Nucleus accumbens (tissue), 56 donors: ENCODE measurements at places on chromosomes 7 and 10.

DNA sequence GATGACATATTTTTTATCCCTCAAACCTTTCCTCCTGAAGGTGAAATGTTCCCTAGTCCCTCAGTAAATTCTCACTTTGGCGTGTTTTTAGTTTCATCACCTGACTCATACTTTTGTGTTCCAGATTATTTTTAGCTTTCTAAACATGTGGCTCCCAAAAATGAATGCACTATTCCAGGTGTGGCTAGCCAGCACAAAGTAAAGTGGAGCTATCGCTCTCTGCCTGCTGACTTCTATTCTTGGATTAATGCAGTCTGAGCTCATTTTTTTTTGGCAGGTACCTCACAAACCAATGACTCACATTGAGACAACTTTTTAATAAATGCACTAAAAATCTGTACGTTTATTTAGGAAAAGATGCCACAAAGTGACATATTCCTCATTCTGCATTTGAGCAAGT is 58.8 kb upstream of the LANCL2 start:
- DNase-seq: no peak

DNA sequence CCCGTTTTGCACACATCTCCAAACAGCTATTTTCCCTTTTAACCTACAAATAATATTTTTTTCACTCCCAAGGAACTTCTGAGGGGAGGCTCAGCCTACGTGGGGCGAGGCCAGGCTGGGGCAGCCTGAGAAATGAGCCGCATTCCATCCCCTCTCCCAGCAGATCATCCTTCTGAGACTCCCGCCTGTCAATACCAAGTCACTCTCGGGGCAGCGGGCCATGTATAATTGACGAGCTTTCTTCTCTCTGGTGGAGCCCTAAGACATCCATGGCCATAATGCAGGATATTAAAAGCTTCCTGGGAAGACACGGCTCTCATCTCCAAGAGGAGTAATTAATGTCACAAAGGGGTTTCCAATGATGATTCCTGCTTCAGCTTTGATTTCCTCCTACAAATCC is 37.8 kb upstream of the CHST15 start:
- no peak for DNase-seq

DNA sequence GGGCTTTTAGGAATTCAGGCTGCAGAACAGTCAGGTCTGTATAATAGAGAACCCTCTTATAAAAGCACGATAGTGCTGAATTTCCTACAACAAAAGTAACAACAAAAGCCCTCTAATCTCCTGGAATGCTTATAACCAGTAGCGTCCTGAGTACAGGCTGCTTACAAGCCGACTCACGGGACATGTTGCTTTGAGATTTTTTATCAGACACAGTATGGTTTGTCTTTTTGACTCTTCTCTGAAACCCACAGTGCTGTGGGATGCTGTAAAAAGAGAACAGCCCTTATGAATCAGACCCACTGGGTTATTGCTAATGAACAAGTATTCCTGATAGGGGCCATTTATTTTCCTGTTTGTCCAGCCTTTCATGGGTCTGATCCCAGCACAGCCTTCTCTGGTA is 59.4 kb downstream of the PLPP4 start:
- no peak for DNase-seq

- no peak for DNase-seq
Measured at GRCh38 chr10:77516575-77516974, 121.0 kb downstream of the KCNMA1 start.

DNA sequence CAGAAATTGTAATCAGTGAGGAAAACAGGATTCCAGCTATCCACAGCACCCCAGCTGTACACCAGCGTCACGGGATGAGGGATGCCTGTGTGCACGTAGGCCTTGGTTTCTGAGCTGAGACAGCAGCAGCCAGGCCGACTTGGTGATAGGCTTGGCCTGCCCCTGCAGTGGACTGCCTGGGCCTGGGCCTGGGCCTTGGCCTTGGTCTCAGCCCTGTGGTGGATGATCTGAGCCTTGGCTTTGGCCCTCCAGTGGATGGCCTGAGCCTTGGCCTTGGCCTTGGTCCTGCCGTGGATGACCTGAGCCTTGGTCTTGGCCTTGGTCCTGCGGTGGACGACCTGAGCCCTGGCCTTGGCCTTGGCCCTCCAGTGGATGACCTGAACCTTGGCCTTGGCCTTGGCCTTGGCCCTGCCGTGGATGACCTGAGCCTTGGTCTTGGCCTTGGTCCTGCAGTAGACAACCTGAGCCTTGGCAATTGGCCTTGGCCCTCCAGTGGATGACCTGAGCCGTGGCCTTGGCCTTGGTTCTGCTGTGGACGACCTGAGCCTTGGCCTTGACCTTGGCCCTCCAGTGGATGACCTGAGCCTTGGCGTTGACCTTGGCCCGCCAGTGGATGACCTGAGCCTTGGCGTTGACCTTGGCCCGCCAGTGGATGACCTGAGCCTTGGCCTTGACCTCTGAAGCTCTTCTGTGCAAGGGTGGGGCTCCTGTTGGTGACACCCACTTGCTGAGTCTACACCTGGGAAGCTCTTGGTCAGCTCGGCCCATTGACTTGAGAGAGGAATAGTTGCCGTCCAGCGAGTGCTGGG is 93.8 kb downstream of the CUX1 start:
- DNase-seq: no peak

DNA sequence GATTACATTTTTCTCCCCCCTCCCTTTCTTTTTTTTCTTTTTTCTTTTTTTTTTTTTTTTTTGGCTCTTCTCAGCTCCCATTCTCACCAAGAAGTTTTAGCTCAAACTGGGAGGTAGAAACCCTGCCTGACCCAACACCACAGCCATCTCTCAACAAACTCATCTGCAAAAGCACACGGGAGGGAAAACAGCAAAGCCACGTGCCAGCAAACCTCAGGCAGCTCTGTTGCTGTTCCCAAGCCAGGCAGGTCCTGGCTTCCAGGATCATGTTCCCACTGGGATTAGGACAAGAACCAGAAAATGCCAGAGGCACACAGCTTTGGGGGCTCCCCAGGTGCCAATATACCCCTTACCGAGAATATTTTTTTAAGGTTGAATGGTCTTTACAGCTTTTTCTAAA is 56.7 kb downstream of the ITIH5 start:
- DNase-seq: no peak

DNA sequence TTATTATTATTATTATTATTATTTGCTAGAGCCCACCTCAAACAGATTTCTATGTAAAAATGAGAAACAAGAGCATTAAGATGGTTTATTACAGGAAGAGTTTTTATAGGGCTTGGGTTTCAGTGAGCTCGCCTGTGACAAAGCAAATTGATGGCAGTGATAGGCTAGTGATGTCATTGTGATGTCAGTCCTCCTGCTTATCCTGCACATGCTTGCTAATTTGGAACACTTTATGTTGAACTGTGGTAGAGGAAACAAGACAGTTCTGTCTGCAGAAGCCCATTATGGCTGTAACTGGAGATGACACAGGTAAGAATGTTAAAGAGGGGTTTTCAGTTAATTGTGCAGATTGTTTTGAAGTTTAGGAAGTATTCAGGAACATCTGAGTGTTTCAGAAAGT is 68.3 kb downstream of the CREM start:
- no peak for DNase-seq

DNA sequence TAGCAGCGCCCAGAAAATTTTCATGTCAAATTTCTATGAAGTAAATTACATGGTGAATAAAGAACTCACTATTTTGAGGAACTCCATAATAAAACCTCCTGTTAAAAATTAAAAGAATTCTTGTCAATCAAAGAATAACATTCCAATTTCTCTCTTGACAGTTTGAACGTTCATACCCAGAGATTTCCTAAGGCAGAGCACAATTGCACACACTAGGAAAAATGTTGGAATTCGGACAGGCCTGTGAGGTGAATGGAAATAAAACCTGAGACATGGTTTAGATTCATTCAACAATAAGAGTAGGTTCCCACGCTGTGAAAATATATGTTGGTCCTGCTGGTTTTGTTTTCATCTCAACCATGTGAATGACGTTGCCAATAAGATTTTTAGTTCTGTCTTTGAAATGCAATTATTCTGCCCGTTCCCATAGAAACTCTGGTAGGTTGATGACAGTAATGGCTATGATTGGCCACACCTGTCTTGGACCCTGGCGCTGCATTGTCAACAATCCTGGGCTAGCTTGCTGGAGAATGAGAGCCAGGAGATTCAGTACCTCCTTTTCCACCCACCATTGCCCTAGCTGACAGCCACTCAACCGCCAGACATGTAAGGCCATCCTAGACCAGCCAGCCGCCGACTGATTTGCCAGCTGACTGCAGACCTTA is 43.3 kb upstream of the RAPGEF5 start:
- DNase-seq: no peak

DNA sequence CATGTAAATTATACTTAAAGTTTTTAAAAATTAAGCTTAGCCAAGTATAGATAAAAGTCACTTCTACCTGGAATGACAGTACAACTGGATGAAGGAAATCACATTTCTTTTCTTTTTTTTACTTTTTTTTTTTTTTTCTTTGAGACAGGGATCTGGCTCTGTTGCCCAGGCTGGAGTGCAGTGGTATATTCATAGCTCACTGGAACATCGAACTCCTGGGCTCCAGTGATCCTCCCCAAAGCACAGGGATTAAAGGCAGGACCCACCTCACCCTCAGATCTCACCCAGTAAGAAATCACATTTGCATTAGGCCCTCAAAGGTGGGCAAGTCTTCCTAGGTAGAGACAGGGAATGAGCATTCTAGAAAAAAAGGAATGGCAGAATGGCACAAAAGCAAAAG is 69.5 kb upstream of the C1GALT1 start:
- DNase-seq: no peak

- no peak for DNase-seq
Measured at GRCh38 chr10:1679821-1680650, 57.3 kb downstream of the ADARB2 start.

GRCh38 chr7:122515404-122515803 is 183.5 kb downstream of the RNF133 start:
- DNase-seq: no peak

DNA sequence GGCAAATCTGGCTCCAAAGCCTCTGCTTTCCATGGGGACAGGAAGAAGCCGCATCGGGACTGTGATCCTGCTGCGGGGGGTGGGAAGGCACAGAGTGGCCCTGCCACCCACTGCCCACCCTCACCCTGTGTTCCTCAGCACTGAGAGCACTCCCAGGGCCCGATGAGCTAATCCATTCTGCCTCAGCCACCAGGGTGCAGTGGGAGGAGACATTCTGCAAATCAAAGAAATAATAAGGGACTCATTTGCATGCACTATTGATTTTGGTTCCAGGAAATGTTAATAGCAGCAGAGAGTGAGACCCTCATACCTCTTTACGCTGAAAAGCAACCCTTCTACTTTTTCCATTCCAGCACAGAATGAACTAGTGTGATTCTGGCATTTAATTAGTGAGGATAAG is 572.8 kb downstream of the INHBA start:
- DNase-seq: peak; percentile 23

DNA sequence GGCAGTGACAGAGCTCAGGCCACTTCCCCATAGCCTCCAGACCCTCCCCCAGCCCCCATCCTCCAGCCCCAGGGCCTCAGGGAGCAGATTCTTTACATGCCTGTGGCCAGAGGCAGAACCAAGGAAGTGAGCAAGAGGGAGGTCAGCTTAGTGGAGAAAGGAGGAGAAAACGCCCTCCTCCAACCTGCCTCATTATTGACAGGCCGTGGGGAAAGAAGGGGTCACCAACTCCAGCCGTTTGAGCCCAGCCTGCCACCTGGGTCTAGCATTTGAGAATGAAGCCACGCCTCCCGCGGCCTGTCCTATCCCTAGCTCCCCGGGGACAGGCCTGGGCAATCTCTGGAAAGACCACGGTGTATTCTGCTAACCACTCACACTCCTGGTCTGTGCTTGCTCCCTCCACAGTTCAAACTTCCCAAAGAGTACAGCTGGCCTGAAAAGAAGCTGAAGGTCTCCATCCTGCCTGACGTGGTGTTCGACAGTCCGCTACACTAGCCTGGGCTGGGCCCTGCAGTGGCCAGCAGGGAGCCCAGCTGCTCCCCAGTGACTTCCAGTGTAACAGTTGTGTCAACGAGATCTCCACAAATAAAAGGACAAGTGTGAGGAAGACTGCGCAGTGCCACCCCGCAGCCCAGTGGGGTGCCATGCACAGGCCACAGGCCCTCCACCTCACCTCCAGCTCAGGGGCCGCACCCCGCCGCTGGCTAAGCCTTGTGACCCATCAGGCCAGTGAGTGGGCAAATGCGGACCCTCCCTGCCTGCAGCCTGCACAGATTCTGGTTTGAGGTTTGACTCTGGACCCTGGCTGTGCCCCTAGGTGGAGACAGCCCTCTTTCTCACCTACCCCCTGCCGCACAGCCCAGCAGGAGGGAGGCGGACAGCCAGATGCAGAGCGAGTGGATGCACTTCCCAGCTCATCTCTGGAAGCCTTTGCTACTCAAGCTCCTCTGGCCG is 14.3 kb upstream of the TRIM8 start:
- no peak for DNase-seq

DNA sequence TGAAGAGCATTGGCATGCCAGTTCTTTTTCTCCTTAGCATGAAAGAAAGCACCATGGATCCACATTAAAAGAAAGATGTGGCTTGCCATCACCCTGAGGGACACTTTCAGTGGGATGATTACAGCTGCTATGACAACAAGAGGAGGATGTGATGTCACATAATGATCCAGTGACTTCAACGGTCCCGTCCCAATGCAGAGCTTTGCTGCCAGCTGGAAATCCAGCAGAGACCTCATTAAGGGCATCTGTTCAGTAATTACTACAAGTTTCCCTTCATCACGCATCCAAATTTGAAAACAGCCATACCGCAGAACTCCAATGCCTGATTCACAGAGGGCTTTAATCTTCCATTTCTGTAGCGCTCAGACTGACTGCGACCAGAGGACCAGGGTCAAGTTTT is 206.6 kb downstream of the LSM5 start:
- DNase-seq: no peak

DNA sequence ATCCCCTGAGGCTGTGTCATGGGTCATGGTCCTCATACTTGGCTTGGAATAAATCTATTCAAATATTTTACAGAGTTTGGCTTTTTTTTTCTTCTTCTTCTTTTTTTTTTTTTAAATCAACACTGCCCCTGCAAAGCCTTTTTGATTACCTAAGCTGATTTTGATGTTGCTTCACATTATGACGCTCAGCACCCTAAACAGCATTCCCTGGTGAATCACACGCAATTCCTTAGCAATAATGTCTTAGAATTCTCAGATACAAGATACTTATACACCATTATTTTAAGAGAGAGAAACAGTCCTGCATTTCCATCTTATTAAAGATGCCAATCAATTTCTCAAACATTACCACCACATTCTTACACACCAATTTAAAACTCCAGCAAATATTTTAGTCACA is 323.7 kb upstream of the IGFBP3 start:
- DNase-seq: no peak

GRCh38 chr10:2475711-2476217 is 591.6 kb upstream of the PFKP start:
- no peak for DNase-seq

DNA sequence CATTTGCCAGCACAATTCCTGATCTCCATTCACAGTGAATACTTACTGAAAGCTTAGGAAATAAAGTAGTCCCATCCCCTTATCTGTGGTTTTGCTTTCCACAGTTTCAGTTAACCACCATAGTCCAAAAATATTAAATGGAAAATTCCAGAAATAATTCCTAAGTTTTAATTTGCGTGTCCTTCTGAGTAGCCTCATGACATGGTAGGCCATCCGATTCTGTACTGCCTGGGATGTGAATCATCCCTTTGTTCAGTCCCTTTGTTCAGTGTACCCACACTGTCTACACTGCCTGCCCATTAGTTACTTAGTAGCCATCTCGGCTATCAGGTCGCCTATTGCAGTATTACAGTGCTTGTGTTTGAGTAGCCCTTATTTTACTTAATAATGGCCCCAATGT is 14.2 kb downstream of the RAB11FIP2 start:
- DNase-seq: no peak

GRCh38 chr10:84477398-84478128 is 149.2 kb downstream of the CCSER2 start:
- DNase-seq: no peak

- no peak for DNase-seq
Measured at GRCh38 chr7:25073451-25073850, 51.6 kb downstream of the CYCS start.
